ENCODE measurements at places on chromosomes 12 and 14.

DNA sequence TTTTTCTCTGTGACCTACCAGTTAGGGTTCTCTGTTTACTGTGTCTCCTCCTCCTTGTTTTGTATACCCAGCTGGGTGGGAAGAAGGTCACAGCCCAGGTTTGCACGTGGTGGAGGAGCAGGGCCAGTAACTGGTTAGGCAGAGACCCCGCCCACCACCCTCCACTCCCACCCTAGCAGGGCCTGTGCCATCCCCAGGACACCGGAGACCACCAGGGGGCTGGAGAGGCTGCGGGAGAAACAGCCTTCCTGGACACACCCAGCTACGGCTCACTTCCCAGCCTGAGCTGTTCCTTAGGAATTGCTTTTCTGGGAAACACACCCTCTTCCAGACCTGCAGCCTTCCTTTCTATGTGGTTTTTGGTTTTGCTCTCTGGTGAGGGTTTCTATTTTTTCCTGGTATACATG is 21.1 kb downstream of the BDKRB2 start:
- no peak for DNase-seq

GRCh38 chr14:38745861-38746260 is 357.2 kb downstream of the SEC23A start:
- DNase-seq: no peak

GRCh38 chr14:95472819-95473251 is 43.6 kb downstream of the SYNE3 start:
- DNase-seq: no peak

GRCh38 chr12:120413901-120414695 is 23.8 kb upstream of the COX6A1 start:
- no peak for DNase-seq

- DNase-seq: no peak
Measured at GRCh38 chr14:58109744-58110143, 42.3 kb downstream of the ARMH4 start.
